ENCODE measurements at places on chromosomes 16 and 17.

DNA sequence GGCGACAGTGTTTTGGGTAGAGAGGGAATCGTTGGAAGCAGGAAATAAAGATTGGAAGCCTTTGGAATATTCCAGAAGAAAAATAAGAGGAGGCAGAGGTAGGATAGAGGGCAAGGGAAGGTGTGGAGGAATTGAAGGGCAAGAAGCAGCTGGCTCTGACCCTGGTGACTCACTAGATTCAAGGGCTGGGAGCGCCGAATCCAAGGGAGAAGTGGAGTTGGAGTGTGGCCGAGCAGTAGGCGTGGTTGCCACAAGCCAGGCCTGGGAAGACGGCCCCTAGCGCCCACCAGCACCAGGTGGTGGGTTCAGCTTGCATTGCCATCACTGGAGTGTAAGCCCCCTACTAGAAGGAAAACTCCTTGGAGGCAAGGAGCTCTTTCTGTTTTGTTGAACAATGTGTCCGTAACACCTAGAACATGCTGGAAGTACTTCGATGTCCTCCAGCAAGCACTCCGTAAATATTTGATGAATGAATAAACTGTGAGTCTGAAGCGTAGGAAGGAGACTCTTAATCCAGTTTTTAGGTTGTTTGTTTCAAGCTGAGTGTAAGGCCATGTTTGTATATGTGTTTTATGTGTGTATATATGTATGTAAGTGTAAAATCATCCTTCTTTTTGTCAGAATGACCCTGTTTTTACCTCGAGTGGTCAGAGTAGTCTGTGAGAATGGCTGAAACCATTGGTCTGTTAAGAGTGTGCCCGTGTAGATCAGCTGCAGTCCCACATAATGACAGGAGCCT, 139.5 kb downstream of the CMIP start:
- DNase-seq, result no peak

- DNase-seq, result peak; percentile 62
Observed at GRCh38 chr17:31527606-31528005, 136.1 kb downstream of the RAB11FIP4 start.

DNA sequence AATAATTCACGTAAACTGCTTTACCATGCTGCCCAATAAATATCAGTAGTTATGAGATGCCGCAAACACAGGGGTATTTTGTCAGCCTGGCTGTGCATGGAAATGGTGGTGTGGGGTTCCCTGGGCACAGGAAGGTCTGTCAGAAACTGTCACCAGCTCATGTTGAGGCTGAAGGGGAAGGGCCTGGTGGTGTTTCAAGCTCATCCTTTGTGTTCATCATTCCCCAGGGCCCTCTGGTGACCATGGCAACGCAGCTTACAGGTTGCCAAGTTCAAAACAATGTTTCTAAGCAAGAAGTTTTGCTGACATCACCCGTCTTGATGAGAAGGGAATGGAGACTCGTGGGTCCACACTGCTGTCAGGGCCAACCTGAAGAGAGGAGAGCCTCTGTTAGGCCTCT, 348.9 kb upstream of the C16orf82 start:
- no peak for DNase-seq

- no peak for DNase-seq
Observed at GRCh38 chr17:36133602-36134236, 30.1 kb downstream of the CCL4 start.

GRCh38 chr17:41067281-41067680, 1.6 kb upstream of the KRTAP2-4 start:
- DNase-seq, result no peak

GRCh38 chr17:41595585-41595984, 8.9 kb upstream of the KRT14 start:
- no peak for DNase-seq

GRCh38 chr16:86685076-86685475, 106.7 kb downstream of the FOXL1 start:
- no peak for DNase-seq

DNA sequence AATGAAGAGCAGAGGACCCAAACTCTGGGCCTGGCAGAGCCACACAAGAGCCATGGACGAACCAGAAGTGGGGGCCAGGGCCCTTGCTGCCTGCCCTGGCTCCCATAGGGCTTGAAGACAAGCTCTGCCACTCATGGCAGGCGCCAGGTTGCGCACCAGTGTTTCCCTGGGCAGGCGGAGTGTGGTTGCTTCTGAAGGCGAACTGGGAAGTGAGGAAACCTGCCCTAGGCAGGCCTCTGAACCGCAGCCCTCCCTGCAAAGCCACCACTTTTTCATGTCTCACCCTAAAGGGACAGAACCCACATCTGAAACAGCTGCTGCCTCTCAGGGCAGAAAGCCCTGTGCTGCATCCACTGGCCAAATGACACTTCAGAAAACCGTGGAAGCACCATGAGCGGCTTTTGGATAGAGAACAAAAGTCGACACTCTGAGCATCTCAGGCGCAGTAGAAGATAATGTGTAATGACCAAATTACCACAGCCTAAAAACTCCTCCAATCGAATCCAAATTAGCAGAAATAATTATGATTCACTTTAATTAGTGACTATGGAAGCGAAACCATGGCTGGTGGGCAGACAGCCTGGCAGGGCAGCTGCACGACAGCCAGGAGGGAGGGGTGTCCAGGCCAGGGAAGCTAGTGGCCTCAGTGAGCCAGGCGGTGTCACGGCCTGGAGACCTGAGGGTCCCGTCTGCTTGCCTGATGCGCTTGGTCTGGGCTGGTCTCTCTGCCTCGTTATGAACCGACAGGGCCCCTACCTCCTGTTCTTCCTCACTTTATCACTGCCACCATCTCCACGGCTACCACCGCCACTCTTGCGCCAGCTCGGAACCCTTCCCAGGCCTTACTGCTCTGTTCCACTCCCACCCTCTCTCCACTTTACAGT, 59.1 kb downstream of the PRMT7 start:
- no peak for DNase-seq

- DNase-seq, result no peak
Observed at GRCh38 chr17:75594499-75595283, 7.1 kb downstream of the MYO15B start.

GRCh38 chr17:17004251-17004996, 32.5 kb upstream of the TNFRSF13B start:
- DNase-seq, result no peak

- DNase-seq, result no peak
Observed at GRCh38 chr16:73058616-73059409, 10.9 kb upstream of the ZFHX3 start.

DNA sequence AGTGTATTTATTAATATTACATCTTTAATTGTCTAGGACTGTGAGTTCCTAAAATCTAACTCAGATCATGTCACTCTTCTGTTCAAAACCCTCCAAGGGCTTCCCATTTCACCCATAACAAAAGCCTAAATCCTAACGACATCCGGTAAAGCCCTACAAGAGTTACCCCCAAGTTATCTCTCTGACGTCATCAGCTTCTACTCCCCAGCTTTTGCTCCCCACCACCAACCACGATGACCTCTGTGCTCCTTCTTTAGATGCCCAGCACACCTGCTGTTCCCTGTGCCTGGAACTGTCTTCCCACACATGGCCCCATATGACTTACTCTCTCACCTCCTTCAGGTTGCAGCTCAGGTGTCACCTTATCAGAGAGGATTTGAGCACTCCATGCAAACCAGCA, 6.3 kb upstream of the KDM8 start:
- no peak for DNase-seq

GRCh38 chr17:29732209-29732608, 109.5 kb upstream of the CORO6 start:
- no peak for DNase-seq
